ENCODE measurements at places on chromosomes 1 and 21.
A peak's percentile ranks its signal among the peaks of the same experiment; 100 is the strongest.

DNA sequence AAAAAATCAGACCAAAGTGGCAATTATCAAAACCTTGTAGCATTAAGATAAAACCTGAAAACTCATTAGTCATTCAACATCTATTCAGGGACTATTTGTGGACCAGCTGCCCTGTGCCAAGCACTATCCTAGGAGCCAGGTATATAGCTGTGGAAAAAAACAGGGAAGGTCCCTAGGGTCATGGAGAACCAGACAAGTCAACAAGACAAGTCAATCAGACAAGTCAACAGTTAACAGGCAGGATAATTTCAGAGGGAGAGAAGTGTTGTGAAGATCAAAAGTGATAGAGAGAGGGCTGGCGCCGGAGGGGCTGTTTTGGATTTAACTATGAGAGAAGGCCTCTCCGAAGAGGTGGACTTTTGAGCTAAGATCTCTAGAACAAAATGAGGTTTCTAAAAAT lies 3.3 kb upstream of the ATP1A4 start:
- H3K4me1 ChIP-seq, result no peaks in the 10 kb centered on the region
- no peaks in the 10 kb centered on the region for H3K36me3 ChIP-seq
- no peak for DNase-seq

DNA sequence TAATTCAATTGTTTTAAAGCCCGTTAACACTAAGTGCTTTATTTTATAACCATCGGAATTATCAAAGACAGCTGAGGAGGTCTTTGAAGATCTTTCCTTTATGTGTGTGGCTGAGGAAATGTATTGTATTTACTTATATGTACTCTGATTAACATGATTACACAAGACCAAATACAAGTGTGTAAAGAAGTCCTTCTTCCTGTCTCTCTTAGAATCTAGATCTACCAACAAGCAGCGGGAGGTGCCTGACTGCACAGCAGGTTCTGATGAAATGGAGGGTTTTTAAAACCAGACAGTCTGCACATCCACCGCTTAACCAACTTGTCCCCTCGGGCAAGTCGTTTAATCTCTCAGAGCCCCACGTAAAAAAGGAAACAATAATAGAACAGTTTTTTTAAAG lies 240.5 kb upstream of the MAP1LC3C start:
- H3K36me3 ChIP-seq, result no peaks in the 10 kb centered on the region
- H3K4me1 ChIP-seq, result no peaks in the 10 kb centered on the region
- no peak overlapping the region for H3K4me3 ChIP-seq
- H3K27ac ChIP-seq, result no peak overlapping the region
- H3K27me3 ChIP-seq, result no peaks in the 10 kb centered on the region

DNA sequence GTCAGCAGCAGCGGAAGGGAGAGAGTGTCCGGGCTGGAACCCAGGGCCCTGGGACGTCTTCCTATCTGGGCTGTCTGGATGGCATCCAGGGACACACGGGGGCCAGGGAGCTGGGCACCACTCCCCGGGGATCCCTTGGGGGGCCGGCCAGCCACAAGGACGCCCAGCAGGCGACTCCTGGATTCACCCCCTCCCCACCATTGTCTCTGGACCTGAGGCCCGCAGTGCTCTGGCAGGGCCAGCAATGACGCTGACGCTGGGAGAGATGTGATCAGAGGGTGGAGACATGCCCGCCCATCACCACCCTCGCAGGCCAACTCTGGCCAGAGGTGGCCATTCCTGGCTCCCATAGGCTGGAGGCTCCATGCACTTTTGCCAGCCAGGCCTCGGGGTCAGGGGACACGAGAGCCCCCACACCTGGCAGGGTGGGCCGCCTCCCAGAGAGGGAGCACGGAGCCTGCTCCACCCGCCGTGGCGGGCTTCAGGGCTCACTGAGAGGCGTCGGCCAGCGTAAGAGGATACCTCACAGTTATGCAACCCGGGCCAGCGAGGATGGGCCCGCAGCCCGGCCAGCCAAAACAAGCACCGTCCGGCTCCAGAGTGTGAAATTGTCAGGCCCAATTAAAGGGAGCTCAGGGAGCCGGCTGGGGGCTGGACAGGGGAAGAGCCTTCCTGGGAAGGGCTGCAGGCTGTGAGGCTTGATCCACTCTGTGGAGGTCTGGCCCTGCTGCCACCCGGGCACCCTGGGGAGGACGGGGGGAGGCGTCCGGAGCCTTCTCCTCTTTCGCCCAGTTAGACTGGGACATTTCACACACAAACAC lies 10.3 kb downstream of the ACTRT2 start:
- no peaks in the 10 kb centered on the region for H3K36me3 ChIP-seq
- no peak overlapping the region for H3K27ac ChIP-seq
- H3K4me1 ChIP-seq, result peaks cover 20% of the 10 kb centered on the region
- no peak for DNase-seq
- H3K4me3 ChIP-seq, result no peak overlapping the region

DNA sequence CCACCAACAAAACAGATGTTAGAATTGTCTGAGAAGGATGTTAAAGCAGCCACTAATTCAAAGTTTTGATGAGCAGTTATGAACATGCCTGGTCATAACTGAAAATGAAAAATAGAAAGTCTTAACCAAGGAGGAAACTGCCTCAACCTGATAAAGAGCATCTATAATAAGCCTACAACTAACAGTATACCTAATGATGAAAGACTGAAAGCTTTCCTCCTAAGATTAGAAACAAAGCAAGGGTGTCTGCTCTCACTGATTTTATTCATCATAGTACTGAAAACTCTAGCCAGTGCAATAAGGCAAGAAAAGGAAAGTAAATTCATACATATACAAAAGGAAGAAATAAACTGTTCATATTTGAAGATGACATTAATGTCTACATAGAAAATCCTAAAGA lies 82.0 kb downstream of the KCNK1 start:
- H3K27ac ChIP-seq, result no peak overlapping the region
- no peak overlapping the region for H3K4me3 ChIP-seq
- H3K36me3 ChIP-seq, result no peaks in the 10 kb centered on the region
- H3K27me3 ChIP-seq, result peaks cover 18% of the 10 kb centered on the region
- DNase-seq, result no peak

GRCh38 chr1:155320252-155320651 lies 442 bp upstream of the RUSC1 start:
- peak overlapping the region; percentile 60 for H3K4me3 ChIP-seq
- DNase-seq, result no peak
- H3K27me3 ChIP-seq, result no peaks in the 10 kb centered on the region
- H3K27ac ChIP-seq, result no peak overlapping the region
- H3K36me3 ChIP-seq, result peaks cover 28% of the 10 kb centered on the region

DNA sequence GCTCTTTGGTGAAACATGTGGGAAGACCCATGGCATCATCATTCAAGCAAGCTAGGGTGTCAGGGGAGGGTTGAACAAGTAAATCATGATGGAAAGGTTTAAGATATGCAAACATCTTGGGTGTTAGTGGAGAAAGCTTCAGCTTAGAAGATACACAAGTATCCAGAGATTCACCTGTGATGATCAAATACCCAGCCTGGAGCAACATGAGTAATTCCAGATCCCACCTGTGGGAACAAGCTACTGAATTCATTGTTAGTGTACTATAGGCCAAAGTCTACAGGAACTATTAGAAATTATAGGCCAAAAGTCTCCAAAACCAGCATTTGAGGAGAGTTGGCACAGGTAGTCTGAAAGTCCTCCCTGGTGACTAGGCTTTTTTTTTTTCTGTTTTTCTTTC lies 499.9 kb downstream of the NUF2 start:
- H3K27me3 ChIP-seq, result no peaks in the 10 kb centered on the region
- no peaks in the 10 kb centered on the region for H3K36me3 ChIP-seq
- H3K27ac ChIP-seq, result no peak overlapping the region
- no peak overlapping the region for H3K4me3 ChIP-seq

- H3K4me1 ChIP-seq, result no peaks in the 10 kb centered on the region
- H3K27ac ChIP-seq, result no peak overlapping the region
Measured at GRCh38 chr1:2368053-2368744, 23.2 kb downstream of the MORN1 start.

DNA sequence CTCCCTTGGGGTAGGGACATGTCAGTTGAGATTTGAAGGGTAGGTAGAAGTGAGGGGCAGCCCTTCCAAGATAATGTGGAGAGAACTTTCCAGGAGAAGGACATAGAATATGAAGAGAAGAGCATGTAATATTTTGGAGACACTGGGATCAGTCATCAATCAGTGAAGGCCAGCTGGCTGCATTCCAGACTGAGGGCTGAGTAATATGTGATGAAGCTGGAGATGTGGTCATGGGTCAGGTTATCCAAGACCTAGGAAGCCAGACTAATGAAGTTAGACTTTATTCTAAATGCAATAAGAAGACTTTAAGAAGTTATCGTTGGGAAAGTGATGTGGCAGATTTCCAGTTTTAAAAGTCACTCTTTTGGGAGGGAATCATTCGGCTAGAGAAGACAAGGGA lies 262.0 kb downstream of the HMCN1 start:
- H3K36me3 ChIP-seq, result no peaks in the 10 kb centered on the region
- no peak for DNase-seq
- peaks cover 11% of the 10 kb centered on the region for H3K27me3 ChIP-seq
- H3K4me3 ChIP-seq, result no peak overlapping the region

GRCh38 chr1:2157856-2158255 lies 36.7 kb downstream of the FAAP20 start:
- H3K36me3 ChIP-seq, result peaks cover 7% of the 10 kb centered on the region
- no peak for DNase-seq
- peaks cover 7% of the 10 kb centered on the region for H3K4me1 ChIP-seq
- H3K4me3 ChIP-seq, result no peak overlapping the region

GRCh38 chr21:37166733-37167132 lies 93.7 kb downstream of the TTC3 start:
- no peak for DNase-seq
- no peak overlapping the region for H3K4me3 ChIP-seq
- H3K27ac ChIP-seq, result no peak overlapping the region
- no peaks in the 10 kb centered on the region for H3K27me3 ChIP-seq
- H3K4me1 ChIP-seq, result no peaks in the 10 kb centered on the region

DNA sequence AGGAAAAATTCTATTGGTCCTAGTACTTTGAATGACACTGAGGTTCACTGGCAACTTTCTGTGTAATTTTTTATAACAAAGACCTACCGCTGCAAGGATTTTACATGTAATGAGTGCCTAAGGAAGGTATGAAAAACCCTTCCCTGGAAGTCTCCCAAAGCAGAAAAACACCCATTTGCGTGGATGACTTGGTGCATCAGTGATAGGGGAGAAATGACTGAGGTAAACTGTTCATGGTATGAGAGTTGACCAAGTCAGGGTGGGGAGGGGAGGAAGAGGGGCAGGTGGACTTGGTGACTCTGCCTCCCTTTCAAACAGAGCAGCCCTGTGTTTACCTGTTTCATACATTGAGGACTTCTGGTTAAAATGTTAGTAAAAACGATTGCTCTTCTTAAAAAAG lies 78.8 kb upstream of the IPO9 start:
- no peaks in the 10 kb centered on the region for H3K36me3 ChIP-seq
- no peak overlapping the region for H3K27ac ChIP-seq
- no peak for DNase-seq
- peaks cover 10% of the 10 kb centered on the region for H3K4me1 ChIP-seq
- H3K4me3 ChIP-seq, result no peak overlapping the region

- H3K36me3 ChIP-seq, result no peaks in the 10 kb centered on the region
- H3K4me1 ChIP-seq, result no peaks in the 10 kb centered on the region
- H3K4me3 ChIP-seq, result no peak overlapping the region
- no peak overlapping the region for H3K27ac ChIP-seq
- DNase-seq, result no peak
- H3K27me3 ChIP-seq, result peaks cover 3% of the 10 kb centered on the region
Measured at GRCh38 chr1:103461161-103462105, 64.1 kb upstream of the RNPC3 start.

DNA sequence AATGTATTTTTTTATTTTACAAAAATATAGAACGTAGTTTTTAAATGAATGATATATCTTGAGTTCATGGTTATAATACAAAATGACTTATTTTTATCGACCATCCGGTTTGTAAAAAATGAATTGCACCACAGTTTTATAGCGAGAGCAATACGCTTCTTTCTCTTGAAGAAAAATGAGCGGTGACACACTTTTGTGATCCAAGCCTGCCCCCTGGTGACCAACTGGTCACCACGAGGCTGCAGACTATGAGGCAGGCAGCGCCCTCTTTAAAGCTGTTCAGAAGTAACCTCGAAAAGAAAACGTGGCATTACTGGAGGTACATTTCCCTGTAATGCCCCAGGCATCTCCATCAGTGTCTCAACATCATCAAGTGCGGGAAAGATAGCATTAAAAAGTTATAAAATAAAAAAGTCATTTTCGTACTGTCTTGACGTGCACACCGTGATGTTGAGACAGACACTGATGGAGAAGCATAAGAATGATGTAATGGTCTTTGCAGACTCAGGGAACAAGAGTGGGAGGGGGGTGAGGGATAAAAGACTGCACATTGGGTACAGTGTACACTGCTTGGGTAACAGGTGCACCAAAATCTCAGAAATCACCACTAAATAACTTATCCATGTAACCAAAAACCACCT lies 734.2 kb upstream of the ADAMTS5 start:
- no peak overlapping the region for H3K4me3 ChIP-seq
- peaks cover 5% of the 10 kb centered on the region for H3K27me3 ChIP-seq
- no peaks in the 10 kb centered on the region for H3K36me3 ChIP-seq
- DNase-seq, result peak; percentile 83
- no peak overlapping the region for H3K27ac ChIP-seq

- peaks cover 31% of the 10 kb centered on the region for H3K4me1 ChIP-seq
- no peak overlapping the region for H3K4me3 ChIP-seq
- no peaks in the 10 kb centered on the region for H3K36me3 ChIP-seq
- no peak for DNase-seq
- no peak overlapping the region for H3K27ac ChIP-seq
- peaks cover 54% of the 10 kb centered on the region for H3K27me3 ChIP-seq
Measured at GRCh38 chr21:38982096-38982495, 176.4 kb downstream of the ETS2 start.

GRCh38 chr1:29679828-29680558 lies 443.7 kb downstream of the PTPRU start:
- no peaks in the 10 kb centered on the region for H3K4me1 ChIP-seq
- no peak overlapping the region for H3K27ac ChIP-seq
- no peak overlapping the region for H3K4me3 ChIP-seq
- no peak for DNase-seq
- H3K36me3 ChIP-seq, result no peaks in the 10 kb centered on the region
- no peaks in the 10 kb centered on the region for H3K27me3 ChIP-seq

DNA sequence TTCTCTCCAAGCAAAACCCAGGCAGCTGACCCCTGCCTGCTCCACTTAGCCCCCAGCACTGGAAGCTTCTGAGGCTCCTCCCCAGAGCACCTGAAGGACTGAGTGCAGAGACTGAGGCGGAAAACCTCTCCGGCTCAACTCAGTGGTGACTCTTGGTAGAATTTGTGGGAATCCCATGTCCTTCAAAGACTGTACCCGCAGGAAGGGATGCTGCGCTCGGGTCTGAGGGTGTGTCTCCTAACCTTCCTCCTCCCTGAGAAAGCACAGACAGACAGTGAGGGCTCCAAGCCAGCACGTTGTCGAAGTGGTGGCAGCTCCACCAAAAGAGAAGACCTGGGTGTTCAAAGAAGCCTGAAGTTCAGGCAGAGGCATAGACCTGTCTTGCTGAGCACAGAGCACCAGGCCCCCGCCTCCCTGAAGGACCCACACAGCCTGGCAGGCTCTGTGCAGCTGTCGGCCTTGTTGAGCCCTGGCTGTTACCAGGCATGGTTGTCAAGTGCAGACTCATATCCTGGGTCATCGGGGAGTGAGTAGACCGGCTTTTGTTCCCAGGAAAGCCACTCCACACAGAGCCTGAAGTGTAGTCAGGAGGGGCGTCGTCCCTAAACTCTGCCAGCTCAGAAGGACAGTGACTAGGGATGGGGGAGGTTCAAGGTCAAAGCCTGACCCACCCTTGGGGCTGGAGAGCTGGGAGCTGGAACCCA lies 36.7 kb downstream of the CSMD2 start:
- peaks cover 11% of the 10 kb centered on the region for H3K27me3 ChIP-seq
- H3K4me3 ChIP-seq, result no peak overlapping the region
- no peaks in the 10 kb centered on the region for H3K4me1 ChIP-seq
- no peaks in the 10 kb centered on the region for H3K36me3 ChIP-seq

GRCh38 chr1:61299463-61299862 lies 217.1 kb downstream of the NFIA start:
- H3K4me3 ChIP-seq, result no peak overlapping the region
- H3K27ac ChIP-seq, result no peak overlapping the region
- peaks cover 3% of the 10 kb centered on the region for H3K27me3 ChIP-seq
- no peaks in the 10 kb centered on the region for H3K36me3 ChIP-seq

Measured in activated CD4-positive, alpha-beta T cell treated with anti-CD3 and anti-CD28 coated beads for 36 hours (primary cell).